ENCODE measurements at places on chromosomes 6 and 20.

DNA sequence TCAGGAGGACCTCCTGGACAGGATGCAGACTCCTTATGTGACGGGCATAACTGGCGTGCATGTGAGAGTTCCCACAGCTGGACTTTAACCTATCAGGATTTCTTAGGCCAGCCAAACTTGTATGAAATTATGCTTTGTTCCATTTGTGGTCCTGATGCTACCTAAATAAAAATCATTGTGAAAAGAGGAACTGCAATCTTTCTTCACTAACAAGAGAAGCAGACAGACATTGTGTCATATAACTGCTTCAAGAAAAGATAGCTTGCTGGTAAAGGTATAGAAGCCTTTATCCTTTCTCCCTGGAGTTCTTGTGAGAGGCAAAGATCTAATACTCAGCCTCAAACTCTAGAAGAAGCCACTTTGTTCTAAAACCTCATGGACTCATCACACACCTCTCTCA is 87.5 kb upstream of the ENPP5 start:
- no peak for DNase-seq

- DNase-seq = no peak
Measured at GRCh38 chr6:164296411-164296810, 881.9 kb downstream of the QKI start.

GRCh38 chr6:39294899-39295298 is 19.3 kb downstream of the KCNK17 start:
- DNase-seq = no peak

GRCh38 chr6:138896104-138896756 is 91.8 kb downstream of the REPS1 start:
- DNase-seq = no peak
